M059J (cell line): ENCODE measurements at places on chromosomes 11 and 22. TPM values are rescaled to one million over a fixed set of nuclear protein-coding genes. Genes with fewer than 3 reads are reported as not detected.

- DNase-seq: no peak
Measured at GRCh38 chr11:67600324-67601029, 6.3 kb upstream of the NDUFV1 start.

DNA sequence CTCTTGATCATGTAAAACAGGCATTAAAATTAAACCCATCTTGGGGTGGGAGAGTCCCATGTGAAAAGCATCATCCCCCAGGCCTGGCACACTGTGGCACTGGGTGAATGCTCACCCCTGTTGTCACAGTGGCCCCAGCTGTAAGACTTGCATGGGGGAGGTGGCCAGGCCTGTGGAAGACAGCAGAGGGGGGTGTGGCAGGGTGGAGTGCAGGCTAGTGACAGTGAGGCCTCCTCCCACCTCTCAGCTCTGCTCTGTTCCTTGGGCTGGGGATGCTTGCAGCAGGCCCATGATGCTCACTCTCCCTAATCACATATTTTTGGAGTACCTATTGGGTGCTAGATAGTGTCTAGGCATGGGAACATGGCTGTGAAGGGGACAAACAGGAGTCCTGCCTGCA is 10.1 kb upstream of the OSBPL5 start:
- DNase-seq: no peak

Gene C11orf16
- total RNA-seq: not detected in 2 replicates

Gene GPR83
- 0.02 TPM in 1 of 2 replicates, not detected in the other for total RNA-seq

Gene JHY
- 6.2 and 6.8 TPM in 2 replicates for total RNA-seq

DNA sequence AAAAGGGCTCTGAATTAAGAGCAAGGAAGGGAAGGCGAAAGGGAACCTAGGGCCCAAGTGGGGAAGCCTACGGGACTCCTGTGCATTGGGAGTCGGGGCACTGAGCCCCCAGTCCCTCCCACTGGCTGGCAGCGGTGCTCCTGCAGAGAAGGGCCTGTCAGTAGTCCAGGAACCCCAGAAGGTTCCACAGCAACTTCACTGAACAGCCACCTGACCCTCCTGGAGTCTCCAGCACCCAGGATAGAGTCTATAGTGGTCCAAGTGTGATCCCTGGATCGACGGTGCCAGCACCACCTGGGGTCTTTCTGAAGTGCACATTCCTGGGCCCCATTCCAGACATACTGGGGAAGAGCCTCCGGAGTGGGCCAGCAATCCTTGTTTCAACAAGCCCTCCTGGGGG is 100.0 kb upstream of the B3GAT1 start:
- DNase-seq: no peak
